ENCODE measurements at places on chromosomes 4 and X.

GRCh38 chr4:122777846-122778673 is 45.6 kb downstream of the BBS12 start:
- DNase-seq: no peak

GRCh38 chr4:151437505-151437904 is 28.5 kb downstream of the FHIP1A start:
- no peak for DNase-seq

- DNase-seq: no peak
Observed at GRCh38 chr4:185912779-185913178, 100.8 kb upstream of the SORBS2 start.

DNA sequence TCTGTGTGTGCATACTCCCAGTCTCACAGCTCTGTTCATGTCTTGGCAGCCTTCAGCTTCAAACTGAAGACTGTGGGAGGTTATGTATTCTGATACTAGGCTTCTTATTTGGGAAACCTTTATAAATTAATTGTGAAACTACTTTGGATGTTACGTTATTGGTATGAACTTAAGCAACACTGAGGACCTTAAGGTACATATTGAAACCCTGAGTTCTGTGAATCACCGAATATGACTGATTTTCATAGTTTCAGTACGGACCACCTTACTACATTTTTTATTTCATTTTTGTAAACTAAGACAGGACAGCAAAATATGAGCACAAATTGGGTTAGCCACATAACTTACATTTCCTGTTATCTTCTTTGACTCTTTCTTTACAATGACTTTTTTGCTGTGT is 498.4 kb downstream of the PDGFC start:
- peak; percentile 52 for DNase-seq

- DNase-seq: peak; percentile 15
Observed at GRCh38 chrX:149513825-149514428, 8.8 kb upstream of the IDS start.

DNA sequence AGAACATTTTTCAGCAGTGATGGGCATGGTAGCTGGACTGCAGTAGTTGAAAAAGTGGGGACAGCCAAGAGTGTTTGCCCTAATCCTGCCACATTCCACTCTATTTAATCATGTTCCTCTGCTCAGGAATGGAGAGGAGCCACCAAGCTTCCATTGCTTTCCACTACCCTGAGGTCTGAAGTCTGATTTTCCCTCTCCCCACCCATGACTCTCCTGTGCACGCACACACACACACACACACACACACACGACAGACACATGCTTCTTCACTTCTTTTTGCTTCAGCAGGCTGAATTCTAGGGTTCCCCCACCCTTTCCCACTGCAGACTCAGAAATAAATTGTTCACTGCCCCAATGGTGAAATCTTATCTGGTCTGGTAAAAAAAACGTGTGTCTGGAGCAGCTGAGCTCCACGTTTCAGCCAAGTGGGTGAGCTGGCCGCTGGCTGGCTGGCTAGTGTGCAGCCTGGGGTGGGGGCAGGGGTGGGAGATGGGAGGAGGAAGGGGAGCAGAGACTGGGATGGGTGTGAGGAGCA is 142.7 kb upstream of the NALF2 start:
- DNase-seq: no peak

Data from activated CD4-positive, alpha-beta T cell treated with anti-CD3 and anti-CD28 coated beads, Interleukin-2, Interleukin-6, amounts not matched to agents 100 ng/mL and 50 ng/mL, durations not matched to agents 16 hours and 8 hours (primary cell).